Smooth muscle cell of the umbilical artery (primary cell): ENCODE measurements at places on chromosomes 3 and 15. TPM values are rescaled to one million over a fixed set of nuclear protein-coding genes. Genes with fewer than 3 reads are reported as not detected.

The GOLGA6L4 gene
- total RNA-seq: 0.59 and 0.78 TPM in 2 replicates

The SLC28A2 gene
- total RNA-seq: not detected in 2 replicates

The CRYGS gene
- total RNA-seq: 1.4 and 2.4 TPM in 2 replicates

The TBC1D2B gene
- total RNA-seq: 40.1 and 69.3 TPM in 2 replicates
